ENCODE measurements at places on chromosomes 12 and 14. TPM values are rescaled to one million over a fixed set of nuclear protein-coding genes. Genes with fewer than 3 reads are reported as not detected.
A peak's percentile ranks its signal among the peaks of the same experiment; 100 is the strongest.

ERBB3 gene
- total RNA-seq, result 2.9 TPM

NANOG gene
- total RNA-seq, result not detected

DNA sequence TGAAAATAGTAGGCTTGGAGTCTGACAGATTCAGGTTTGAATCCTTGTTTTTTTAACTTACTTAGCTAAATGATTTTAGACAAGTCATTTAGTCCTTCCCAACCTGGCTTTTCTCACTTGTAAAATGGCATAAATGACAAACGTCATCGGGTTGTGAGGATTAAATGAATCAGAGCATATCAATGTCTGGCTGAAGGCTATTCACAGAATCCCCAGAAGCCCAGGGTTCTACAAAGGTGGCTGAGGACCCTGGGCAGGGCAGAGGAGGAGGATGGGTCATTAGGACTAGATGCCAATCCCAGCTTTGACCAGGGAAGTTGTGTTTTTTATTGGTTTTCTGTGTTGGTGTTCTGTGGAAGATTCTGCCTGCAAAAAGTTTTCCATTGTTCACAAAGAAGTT, 7.6 kb upstream of the PTPRB start:
- DNase-seq, result no peak

SALL2 gene
- total RNA-seq, result 4.2 TPM

- peak; percentile 53 for DNase-seq
Observed at GRCh38 chr14:90512329-90512991, 115.6 kb downstream of the CALM1 start.

GRIP1 gene
- total RNA-seq, result 7.7 TPM

DNA sequence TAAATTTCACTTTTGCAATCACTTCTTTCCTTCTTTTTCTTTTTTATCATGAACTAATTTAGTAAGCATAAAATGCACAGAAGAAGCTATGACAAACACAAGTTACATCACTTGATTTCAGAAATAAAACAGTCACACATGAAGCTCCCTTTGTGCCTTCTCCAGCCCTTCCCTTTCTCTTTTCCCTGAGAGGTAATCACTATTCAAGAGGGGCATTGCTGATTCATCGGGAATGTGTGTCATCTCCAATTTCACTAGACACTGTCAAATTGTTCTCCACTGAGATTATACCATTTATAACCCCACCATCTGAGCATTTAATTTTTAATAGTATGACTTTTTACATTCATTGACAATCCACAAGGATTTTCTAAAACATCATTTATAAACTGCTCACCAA, 91.6 kb upstream of the PTPRQ start:
- no peak for DNase-seq

AGAP2 gene
- 7.5 TPM for total RNA-seq

LALBA gene
- not detected for total RNA-seq

DNA sequence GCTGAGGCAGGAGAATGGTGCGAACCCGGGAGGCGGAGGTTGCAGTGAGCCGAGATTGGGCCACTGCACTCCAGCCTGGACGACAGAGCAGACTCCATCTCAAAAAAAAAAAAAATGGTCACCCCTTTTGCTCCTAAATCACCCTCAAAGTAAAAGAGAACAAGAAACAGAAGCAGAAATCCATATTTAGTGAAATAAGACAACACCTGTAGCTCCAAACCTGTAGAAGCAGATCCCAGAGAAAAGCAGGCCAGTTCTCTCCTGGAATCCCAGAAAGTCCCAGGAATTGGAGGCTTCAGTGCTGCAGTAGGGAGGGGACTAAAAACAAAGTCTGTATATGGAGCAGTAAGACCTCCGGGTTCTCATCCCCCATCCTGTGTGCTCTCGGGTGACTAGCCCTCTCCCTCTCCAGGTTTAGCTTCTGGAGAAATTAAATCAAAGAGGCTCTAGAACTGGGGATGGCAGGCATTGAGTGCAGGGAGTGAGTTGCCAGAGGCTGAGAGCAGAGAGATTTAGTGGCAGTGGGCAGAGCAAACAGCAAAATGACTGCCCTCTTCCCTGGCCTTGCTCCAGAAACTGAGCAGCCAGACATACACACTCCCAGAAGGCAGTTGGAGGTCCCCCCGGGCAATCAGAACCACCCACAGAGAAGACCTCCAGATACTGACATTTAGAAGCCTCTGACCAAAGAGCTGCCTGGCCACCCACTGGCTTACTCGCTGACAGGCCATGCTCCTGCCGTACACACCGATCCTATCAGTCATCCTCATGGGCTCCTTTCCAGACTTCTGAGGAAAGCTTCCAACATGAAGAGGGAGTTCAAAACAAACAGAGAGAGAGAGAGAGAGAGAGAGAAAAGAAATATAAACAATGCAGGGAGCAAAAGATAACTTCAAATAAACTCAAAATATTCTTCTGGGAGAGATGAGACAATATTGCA, 6.3 kb upstream of the MLXIP start:
- peak; percentile 70 for DNase-seq

DNA sequence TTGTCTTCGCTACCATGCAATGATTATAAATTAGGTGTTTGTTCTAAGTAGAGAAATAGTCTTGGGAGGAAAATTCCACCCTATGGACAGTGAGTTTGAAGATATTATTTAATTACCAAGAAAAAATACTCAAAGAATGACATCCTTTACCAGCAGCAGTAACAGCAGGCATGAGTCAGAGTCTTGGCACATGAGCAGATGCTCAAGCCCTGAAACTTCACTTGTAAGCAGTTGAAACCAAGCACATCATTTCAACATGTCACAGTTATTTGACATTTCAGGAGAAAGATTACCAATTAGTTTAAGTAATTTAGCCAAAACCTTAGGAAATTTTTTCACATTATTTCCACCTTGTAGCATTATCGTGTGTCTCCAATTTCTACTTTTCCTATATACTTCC, 99.2 kb downstream of the C12orf50 start:
- no peak for DNase-seq

GRCh38 chr14:36069535-36069900, 107.0 kb downstream of the PTCSC3 start:
- DNase-seq, result no peak

All from left ventricle myocardium superior (tissue), 1 donor.